ENCODE measurements at places on chromosomes 7 and 10.

GRCh38 chr10:132173185-132173584, 13.6 kb upstream of the DPYSL4 start:
- no peak for DNase-seq

DNA sequence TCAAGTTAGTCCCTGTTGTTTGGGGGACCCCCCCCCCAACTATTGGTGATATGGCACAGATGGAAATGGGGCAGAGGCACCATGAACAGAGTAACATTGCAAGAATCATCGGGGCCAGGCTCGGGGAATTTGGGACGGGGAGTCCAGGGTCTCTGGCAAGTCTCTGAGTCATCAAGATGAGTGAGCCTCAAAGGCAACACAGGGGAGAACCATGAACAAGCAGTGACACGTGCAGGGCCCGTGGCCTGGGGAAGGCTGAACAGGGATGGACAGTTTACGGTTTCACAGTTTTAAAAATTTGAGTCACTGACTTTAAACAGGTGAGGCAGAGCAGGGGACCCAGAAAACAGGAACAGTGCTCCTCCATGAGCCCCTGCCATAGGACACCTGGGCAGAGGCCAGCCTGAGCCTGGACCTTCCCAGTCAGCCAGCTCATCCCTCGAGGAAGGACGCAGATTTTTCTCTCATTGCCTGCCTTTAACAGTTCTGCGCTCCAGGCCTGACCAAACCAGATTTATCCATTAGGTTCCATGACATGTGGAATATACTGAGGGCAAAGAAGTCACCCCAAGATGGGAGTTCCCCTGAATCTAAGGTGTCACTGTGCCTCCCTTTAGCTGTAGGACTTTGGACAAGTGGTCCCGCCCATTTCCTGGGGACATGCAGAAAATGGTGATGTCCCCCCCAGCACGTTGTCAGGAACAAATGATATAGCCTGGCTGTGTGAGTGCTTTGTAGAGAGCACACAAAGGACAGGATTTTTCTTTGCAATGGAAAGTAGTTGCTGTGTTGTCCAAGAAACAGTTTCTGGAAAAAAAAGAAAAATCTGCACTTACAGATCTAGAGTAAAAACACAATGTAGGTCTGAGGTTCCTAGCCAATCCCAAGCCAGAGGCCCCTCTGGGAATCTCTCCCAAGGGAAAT, 23.8 kb downstream of the CHST15 start:
- no peak for DNase-seq

DNA sequence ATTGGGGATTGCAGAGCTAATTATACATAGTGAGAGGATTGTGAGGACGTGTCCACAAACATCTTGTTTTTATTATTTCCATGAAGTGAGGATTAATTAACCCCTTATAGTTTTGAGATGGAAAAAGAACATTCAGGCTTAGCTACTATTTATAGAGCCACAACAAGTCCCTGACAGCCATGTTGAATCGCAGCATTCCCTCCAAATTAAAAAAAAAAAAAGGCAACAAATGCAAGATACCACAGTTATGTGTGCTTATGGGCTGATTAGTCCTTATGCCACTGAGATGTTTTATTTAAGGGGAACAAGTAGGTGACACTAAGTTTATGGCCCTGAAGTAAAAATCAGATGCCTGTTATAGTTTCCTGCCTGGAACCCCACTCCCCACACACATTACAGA, 350.3 kb downstream of the GPAM start:
- no peak for DNase-seq

- no peak for DNase-seq
Observed at GRCh38 chr7:139232904-139233303, 1.9 kb downstream of the UBN2 start.

GRCh38 chr7:115229401-115230105, 307.7 kb downstream of the MDFIC start:
- no peak for DNase-seq

Data from left hindlimb (tissue), 1 donor.